ENCODE measurements at places on chromosomes 5 and 9. TPM values are rescaled to one million over a fixed set of nuclear protein-coding genes. Genes with fewer than 3 reads are reported as not detected.

Gene TMEM215
- not detected for total RNA-seq

DNA sequence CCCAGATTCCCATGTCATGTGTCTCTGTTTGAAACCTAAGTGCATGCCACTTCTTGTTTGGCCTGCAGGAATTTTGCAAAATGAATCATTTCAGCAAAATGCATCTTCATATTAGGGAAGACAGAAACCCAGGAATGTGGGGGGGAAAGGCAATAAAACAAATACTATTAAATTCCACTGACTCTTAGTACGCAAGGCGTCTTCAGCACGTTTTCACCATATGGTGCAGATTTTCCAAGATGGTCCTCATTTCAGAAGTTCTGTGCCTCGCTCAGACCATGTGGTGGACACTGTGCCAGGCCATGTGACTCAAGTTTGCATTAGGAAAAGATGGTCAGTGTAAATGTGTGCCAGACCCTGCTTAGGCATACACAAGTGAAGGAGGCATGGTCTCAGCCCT, 184.0 kb downstream of the ACTL7B start:
- no peak for DNase-seq

DNA sequence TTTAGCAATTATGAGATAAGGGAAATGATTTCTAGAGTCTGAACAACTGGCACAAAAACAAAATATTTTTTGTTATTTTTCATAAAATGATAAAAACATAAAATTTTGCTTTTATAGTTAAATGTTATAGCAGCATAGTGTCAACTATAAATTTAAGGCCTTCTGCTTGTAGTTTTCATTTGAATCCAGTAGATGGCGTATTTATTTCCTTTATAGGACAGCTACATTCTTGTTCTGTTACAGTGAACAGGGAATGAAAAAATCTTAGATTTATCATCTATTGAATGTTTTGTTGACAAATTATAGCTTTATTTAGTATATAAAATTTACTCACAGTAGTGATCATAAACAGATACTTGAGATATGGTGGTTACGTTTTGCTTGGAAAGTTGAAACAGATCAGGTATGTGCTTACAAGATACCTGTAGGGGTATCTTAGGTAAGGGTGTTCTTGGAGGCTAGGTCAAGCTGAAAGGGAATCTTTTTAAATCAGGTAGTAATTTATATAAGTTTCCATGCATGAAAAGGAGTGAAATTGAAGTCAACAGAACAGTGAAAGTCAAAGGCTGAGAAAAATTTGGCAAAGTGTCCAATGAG, 239.3 kb upstream of the GRIN3A start:
- peak; percentile 7 for DNase-seq

DNA sequence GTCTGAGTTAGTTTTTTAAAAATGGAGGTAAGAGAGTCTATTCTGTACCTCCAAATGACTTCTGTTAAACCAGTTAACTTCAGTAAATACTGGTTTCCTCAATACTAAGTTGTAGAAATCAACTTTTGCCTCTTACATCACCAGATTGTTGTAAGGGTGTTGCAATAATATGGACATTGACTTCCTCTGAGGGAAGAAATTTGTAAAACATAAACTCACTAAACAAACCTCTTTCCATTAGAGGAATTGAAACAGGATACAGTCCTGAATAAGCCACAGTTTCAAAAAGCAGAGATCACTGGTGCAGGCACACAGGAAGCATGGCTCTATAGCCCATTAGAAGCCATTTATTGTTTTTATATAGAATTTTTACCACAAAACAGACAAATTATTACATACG, 32.7 kb upstream of the SLCO6A1 start:
- DNase-seq: no peak

- DNase-seq: peak; percentile 5
These were observed 1.3 kb upstream of the SNX2 start for GRCh38 chr5:122773619-122774018.

DNA sequence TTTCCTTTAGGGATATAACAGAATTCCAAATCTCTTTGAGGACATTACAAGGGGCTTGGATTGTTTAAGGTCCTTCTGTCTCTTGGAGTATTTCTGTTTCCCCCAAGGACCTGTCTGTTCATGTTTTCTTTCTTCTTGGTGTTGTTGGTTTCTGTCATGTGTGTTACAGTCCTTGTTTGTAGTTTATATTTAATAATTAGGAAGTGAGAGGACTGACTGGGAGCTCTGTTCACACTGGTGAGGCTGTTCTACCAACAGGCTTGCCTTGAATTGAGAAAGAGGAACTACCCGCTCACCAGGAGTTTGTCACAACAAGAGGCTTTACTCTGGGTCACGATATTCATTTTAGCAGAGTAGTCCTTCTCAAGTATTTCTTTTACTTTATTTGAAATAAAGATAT, 119.2 kb upstream of the SV2C start:
- DNase-seq: no peak

- no peak for DNase-seq
These were observed 101.5 kb upstream of the GPBP1 start for GRCh38 chr5:57072218-57072892.

DNA sequence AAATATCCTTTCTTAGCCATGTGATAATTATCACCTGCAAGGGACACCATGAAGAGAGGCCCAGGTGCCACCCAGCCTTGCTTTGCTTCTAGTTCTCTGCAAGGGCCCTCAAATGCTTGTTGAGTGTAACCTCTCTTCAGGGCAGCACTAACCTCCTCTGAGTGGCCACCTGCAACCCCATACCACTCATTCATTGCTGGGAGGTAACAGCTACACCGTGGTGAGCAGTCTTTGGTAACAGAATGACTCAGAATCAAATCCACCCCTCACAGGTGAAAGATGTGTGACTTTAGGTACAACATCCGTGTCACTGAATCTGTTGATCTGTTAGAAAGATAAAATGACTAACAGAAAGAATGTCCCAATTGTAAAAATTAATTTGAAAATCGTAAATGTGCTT, 365.1 kb upstream of the TRPC7 start:
- peak; percentile 69 for DNase-seq

DNA sequence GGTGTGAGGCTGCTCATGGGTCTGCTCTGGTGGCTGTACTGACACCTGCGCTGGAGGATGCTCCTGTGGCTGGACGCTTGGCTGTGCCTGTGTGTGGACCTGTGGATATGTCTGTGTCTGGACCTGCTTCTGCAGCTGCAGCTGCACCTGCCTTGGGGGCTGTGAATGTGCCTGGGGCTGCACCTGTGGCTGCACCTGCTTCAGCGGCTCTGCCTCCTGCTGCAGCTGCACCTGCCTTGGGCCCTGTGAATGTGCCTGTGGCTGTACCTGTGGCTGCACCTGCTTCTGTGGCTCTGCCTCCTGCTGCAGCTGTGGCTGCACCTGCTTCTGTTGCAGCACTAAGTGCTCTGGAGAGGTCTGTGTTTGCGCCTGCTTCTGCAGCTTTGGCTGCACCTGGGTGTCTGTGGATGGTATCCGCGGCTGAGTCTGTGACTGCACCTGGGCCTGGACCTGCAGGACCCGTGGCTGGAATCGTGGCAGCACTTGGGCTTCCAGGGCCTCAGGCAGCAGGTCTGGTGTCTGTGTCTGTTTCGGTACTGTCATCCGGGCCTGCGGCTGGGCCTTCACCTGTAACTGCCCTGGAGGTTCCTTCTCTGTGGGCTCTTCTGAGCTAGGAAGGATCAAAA, 12.5 kb downstream of the CIZ1 start:
- DNase-seq: no peak

Gene PCDHAC2
- 2.8 TPM for total RNA-seq

Gene F12
- 39.4 TPM for total RNA-seq

Gene SHB
- 32.0 TPM for total RNA-seq

Gene SNCAIP
- not detected for total RNA-seq

- DNase-seq: no peak
These were observed 3.6 kb downstream of the PURA start for GRCh38 chr5:140117523-140117922.

- peak; percentile 8 for DNase-seq
These were observed 315.7 kb downstream of the MCTP1 start for GRCh38 chr5:94969174-94969573.

Gene IL9
- total RNA-seq: not detected

Gene NKD2
- total RNA-seq: 0.27 TPM

DNA sequence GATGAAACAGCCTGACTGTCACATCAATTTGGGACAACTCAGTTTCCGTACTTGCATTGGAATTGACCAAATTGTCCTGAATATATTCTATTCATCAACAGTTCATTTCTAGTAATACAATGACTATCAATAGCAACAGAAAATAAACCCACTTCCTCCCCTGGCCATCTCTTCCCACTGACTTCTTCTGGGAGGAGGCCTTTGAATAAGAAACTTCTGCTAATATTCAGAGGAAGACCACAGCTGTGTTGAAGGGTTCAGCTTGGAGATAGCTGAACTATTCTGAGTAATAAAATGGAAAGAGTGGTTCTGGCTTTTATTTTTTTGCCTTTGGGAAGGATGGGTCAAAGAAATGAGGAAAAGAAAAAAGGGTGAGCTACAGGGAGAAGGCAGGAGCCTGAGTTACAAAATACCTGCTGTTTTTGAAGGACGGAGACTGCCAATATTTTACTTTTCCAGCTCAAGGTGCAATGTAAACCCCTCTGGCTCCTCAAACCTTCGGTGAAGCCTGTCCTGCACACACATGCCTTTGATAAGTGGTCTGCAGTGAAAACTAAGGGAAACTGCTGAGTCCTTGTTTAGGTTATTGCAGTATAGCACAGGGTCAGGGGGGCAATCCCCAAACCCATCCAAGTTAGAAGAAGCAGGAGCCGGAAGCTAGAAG, 29.9 kb downstream of the FYB1 start:
- no peak for DNase-seq

DNA sequence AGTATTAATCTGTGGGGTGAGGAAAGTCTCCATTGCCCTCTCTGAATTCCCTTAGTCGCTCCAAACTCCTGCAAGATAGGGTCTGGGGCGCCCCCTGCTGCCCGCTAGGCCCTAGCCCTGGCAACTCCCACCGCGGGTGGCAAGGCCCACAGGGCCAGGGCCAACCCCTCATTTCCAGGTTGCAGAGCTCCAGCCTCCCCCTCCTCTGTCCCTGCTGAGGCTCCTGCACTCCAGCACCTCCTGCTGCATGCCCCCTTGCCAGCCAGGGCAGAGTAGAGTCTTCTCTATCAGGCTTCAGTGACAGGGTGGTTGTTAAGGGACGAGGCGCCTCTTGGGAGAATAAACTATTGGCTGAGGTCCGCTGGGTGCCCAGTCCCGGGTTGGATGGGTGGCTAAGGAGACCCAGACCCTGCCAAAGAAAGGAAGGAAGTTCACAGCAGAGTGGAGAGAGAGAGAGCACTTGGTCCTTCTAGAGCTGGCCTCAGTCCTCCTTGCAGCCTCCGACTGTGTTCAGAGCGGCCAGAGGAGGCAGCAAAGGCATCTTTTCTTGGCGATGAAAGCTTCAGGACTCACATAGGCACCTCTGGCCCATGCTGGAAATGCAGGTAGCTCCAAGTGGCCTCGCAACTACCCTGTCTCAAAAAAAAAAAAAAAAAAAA, 45.6 kb downstream of the SAR1B start:
- DNase-seq: peak; percentile 66

DNA sequence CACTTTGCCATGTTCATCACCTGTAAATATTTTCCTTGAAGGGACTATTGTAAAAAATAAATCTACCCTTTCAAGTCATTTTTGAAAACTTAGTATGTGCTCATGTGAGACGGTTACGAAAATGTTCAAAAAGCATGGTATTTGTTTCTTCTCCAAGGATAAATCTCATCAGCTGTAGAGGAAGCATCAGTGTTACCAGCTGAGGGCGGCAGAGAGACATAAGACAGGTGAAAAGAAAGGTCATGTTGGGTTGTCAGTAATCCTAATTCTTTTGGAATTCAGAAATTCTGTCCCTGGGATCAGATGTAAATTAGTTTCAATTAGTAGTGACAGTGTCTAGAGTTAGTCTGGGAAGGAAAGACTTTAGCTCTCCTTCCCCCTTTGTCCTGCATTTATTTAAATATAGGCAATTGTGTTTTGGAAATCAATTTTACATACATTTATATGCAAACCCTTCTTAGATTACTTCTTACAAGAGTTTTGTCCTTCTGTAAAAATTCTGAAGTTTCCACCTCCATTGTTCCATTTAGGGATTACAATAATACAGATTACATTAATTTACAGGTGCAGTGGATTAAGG, 791.9 kb upstream of the CDH6 start:
- DNase-seq: peak; percentile 35

Gene ZDHHC11
- total RNA-seq: 2.2 TPM
